ENCODE measurements at places on chromosomes 7 and 10. TPM values are rescaled to one million over a fixed set of nuclear protein-coding genes. Genes with fewer than 3 reads are reported as not detected.

ARMC10 gene
- total RNA-seq = 22.6 TPM

VPS41 gene
- 42.8 TPM for total RNA-seq

PLPP4 gene
- not detected for total RNA-seq

SLIT1 gene
- 0.06 TPM for total RNA-seq

VTI1A gene
- 24.8 TPM for total RNA-seq

GRCh38 chr7:71626206-71626605 lies 494.3 kb downstream of the GALNT17 start:
- peaks cover 5% of the 10 kb centered on the region for H3K4me1 ChIP-seq
- H3K27me3 ChIP-seq = no peaks in the 10 kb centered on the region
- no peak overlapping the region for H3K4me3 ChIP-seq
- H3K27ac ChIP-seq = no peak overlapping the region
- H3K36me3 ChIP-seq = no peaks in the 10 kb centered on the region

- DNase-seq = no peak
- no peaks in the 10 kb centered on the region for H3K36me3 ChIP-seq
- no peaks in the 10 kb centered on the region for H3K27me3 ChIP-seq
- no peak overlapping the region for H3K27ac ChIP-seq
- peaks cover 3% of the 10 kb centered on the region for H3K4me1 ChIP-seq
These were observed 40.7 kb downstream of the PRKAR2B start for GRCh38 chr7:107085180-107085579.

DNA sequence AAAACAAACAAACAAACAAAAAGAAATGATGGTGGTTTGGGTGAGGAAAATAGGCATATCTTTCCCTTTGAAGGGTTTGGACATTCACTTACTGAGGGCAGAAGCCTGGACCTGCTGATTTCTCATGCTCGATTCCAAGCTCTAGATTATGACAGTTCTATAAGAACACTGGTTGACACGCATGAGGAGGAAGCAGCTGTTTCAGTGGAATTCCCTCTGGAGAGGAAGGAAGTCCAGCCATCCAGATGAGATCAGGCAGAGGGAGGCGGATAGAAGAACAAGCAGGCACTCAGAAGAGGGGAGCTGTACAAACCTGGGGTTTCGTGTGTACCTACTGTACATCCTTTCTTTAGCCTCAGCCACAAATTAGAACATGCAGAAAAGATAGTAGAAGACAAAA lies 691.9 kb downstream of the INHBA start:
- peaks cover 2% of the 10 kb centered on the region for H3K4me1 ChIP-seq
- H3K27me3 ChIP-seq = no peaks in the 10 kb centered on the region
- H3K4me3 ChIP-seq = no peak overlapping the region

DNA sequence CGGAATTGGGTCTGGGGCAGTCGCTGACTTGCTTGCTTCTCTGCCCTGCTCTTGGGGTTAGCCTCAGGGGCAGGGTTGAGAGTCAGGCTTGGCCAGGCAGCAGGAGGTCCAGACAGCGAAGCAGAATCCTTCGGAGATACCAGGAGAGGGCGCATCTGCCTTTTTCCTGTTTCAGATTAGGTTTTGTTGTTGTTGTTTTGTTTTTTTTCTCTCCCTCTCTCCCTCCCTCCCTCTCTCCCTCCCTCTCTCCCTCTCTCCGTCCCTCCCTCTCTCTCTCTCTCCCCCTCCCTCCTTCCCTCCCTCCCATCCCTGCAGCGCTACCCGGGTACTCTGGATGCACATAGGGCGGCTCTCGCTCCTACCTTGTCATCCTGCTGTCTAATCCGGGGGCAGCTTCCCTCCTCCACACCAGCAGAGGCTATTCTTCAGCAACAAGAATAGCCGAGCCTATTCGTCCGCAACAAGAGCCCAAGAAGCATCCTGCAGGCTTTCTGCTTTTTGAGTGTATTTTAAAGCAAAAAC lies 758 bp upstream of the OPTN start:
- H3K36me3 ChIP-seq = no peaks in the 10 kb centered on the region
- peak overlapping the region; percentile 95 for H3K4me3 ChIP-seq
- H3K27me3 ChIP-seq = no peaks in the 10 kb centered on the region
- H3K4me1 ChIP-seq = no peaks in the 10 kb centered on the region

- H3K27ac ChIP-seq = no peak overlapping the region
- no peak for DNase-seq
- H3K27me3 ChIP-seq = no peaks in the 10 kb centered on the region
- no peaks in the 10 kb centered on the region for H3K4me1 ChIP-seq
These were observed 165.7 kb downstream of the SEMA3D start for GRCh38 chr7:85021101-85021704.

DNA sequence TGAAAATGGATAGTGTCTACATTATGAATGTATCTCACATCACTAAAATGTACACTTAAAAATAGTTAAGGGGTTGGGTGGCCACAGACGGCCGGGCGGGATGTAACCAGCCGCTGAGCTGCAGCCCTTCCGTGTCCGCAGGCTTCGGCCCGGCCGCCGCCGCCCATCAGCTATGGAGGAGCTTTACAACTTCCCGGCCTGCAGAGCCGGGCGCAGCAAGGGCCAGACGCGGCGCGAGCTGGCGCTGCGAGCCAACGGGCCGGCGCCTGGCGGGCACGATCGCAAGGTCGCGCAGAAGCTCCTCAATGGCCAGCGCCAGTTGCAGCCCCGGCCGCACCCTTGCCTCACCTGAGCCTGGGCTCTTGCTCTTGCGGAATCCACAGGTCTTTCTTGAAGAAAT lies 69.1 kb downstream of the KMT2C start:
- H3K27ac ChIP-seq = no peak overlapping the region
- H3K27me3 ChIP-seq = no peaks in the 10 kb centered on the region
- no peak overlapping the region for H3K4me3 ChIP-seq
- DNase-seq = peak; percentile 30
- H3K36me3 ChIP-seq = no peaks in the 10 kb centered on the region
- peaks cover 41% of the 10 kb centered on the region for H3K4me1 ChIP-seq

- no peaks in the 10 kb centered on the region for H3K36me3 ChIP-seq
- H3K27ac ChIP-seq = peak overlapping the region; percentile 65
- DNase-seq = no peak
- peak overlapping the region; percentile 87 for H3K4me3 ChIP-seq
These were observed 780 bp downstream of the ALDH18A1 start for GRCh38 chr10:95655571-95656290.

DNA sequence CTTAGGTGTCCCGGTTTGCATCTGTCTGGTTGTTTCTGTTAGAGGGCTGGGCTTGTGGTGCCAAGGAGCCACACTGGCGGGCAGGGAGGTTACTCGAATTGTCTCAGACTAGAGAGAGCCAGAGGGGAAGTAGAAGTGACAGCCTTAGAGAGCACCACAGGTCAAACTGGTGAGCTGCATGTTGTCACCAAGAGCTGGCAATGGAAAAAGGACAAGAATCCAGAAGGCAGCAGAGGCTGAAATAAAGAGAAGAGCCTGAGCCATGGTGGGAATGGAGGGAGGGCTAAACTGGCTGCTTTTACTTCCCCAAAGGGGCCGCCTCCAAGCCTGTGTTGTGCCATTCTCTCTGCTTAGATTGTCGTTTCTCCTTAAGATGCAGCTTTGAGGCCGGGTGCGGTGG lies 31.1 kb upstream of the RHBDD2 start:
- H3K4me3 ChIP-seq = no peak overlapping the region
- no peak overlapping the region for H3K27ac ChIP-seq
- H3K4me1 ChIP-seq = no peaks in the 10 kb centered on the region
- H3K27me3 ChIP-seq = no peaks in the 10 kb centered on the region
- DNase-seq = no peak

DNA sequence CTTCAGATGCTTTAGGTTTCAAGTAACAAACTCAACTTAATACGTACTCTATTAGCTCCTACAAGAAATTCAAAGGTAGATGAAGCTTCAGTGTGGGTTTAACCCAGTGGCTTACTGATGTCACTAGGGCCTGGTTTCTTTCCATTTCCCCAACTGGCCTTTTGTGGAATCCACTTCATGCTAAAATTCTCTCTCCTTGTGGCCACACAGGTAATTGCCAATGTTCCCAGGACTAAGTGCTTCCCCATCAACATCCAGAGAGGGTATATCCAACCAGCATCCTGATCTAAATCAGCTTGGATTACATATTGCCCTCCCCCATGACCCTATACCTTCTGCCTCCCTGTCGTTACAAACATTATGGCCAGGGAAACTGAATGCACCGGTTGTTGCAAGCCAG lies 10.7 kb downstream of the FBXL13 start:
- no peak overlapping the region for H3K4me3 ChIP-seq
- DNase-seq = no peak
- no peaks in the 10 kb centered on the region for H3K4me1 ChIP-seq
- H3K27me3 ChIP-seq = no peaks in the 10 kb centered on the region

DNA sequence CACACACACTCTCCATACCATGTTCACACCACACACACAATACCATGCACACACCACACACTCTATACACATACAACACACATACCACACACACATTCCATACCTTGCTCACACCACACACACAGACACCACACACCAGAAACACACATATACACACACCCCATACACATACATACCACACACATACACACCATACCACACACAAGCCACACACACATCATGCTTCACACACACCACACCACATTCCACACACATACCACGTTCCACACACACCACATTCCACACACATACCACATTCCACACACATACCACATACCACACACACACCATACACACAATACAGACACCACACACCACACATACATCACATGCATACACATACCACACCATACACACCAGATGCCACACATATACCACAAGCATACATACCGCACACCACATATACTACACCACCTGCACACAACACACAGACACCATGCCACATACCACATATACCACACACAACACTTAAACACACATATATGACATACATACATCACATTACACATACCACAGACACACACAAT lies 282.7 kb downstream of the POU6F2 start:
- H3K4me3 ChIP-seq = no peak overlapping the region
- no peaks in the 10 kb centered on the region for H3K27me3 ChIP-seq
- H3K27ac ChIP-seq = no peak overlapping the region
- DNase-seq = no peak
- H3K4me1 ChIP-seq = no peaks in the 10 kb centered on the region
- H3K36me3 ChIP-seq = no peaks in the 10 kb centered on the region

- H3K36me3 ChIP-seq = no peaks in the 10 kb centered on the region
- no peak overlapping the region for H3K4me3 ChIP-seq
- H3K4me1 ChIP-seq = peaks cover 57% of the 10 kb centered on the region
- no peak for DNase-seq
These were observed 292.0 kb upstream of the ZMIZ1 start for GRCh38 chr10:78776756-78777155.

DNA sequence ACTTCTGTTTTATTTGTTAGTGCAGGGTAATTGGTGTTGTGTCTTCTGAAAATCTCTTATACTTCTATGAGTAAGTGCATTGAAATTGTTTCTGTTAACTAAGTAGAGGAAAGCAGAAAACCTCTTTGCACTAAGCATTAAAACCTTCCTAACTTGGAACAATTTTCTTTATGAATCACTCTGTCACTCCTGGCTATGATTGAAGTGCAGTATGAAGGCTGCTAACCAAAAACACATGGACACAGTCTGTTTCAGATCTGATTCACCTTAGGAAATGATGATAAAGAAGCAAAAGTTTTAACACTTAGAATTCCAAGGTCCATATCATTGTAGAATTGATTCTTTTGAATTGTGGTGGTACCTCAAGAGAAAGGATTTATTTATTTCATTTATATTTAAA lies 41.9 kb downstream of the MET start:
- no peaks in the 10 kb centered on the region for H3K4me1 ChIP-seq
- H3K27ac ChIP-seq = no peak overlapping the region
- no peak overlapping the region for H3K4me3 ChIP-seq

GRCh38 chr7:68043546-68043945 lies 1046.9 kb downstream of the TYW1 start:
- H3K4me3 ChIP-seq = no peak overlapping the region
- H3K27ac ChIP-seq = no peak overlapping the region
- DNase-seq = no peak
- no peaks in the 10 kb centered on the region for H3K36me3 ChIP-seq

GRCh38 chr10:44715136-44715535 lies 196.0 kb upstream of the TMEM72 start:
- H3K4me3 ChIP-seq = no peak overlapping the region
- no peak for DNase-seq
- H3K27ac ChIP-seq = no peak overlapping the region
- H3K4me1 ChIP-seq = no peaks in the 10 kb centered on the region
- no peaks in the 10 kb centered on the region for H3K36me3 ChIP-seq

- H3K4me3 ChIP-seq = no peak overlapping the region
- H3K36me3 ChIP-seq = no peaks in the 10 kb centered on the region
These were observed 1144.1 kb downstream of the GATA3 start for GRCh38 chr10:9198611-9199010.

- no peak overlapping the region for H3K27ac ChIP-seq
- H3K4me1 ChIP-seq = no peaks in the 10 kb centered on the region
- no peak overlapping the region for H3K4me3 ChIP-seq
- H3K36me3 ChIP-seq = no peaks in the 10 kb centered on the region
- no peaks in the 10 kb centered on the region for H3K27me3 ChIP-seq
These were observed 20.9 kb downstream of the CCM2 start for GRCh38 chr7:45020915-45021314.

GRCh38 chr10:131897297-131897899 lies 3.4 kb upstream of the PPP2R2D start:
- no peaks in the 10 kb centered on the region for H3K36me3 ChIP-seq
- H3K4me3 ChIP-seq = no peak overlapping the region
- H3K4me1 ChIP-seq = peaks cover 9% of the 10 kb centered on the region
- no peak overlapping the region for H3K27ac ChIP-seq
- DNase-seq = no peak
- peaks cover 28% of the 10 kb centered on the region for H3K27me3 ChIP-seq

DNA sequence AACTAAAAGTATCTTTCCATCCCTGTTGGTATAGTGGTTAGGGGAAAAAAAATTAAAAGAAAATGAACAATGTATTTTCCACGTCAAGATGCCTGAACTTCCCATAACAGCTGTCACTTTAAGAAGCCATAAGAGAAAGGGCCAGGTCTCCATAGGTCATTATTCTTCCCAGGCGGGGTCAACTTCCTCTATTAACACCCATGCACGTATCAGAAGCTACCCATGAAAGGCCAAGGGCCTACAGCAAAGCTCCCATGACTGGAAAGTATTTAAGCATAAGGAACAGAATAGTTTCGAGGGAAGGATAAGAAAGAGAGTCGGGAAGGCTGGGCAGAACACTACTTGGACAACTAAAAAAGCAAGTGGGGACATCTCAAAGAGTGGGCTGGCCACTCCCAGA lies 40.1 kb downstream of the RBM28 start:
- H3K4me3 ChIP-seq = no peak overlapping the region
- H3K36me3 ChIP-seq = peaks cover 59% of the 10 kb centered on the region

GRCh38 chr7:151020231-151020630 lies 4.1 kb downstream of the ATG9B start:
- H3K4me3 ChIP-seq = no peak overlapping the region
- peaks cover 14% of the 10 kb centered on the region for H3K4me1 ChIP-seq
- no peak for DNase-seq
- H3K27ac ChIP-seq = no peak overlapping the region
- no peaks in the 10 kb centered on the region for H3K36me3 ChIP-seq
- H3K27me3 ChIP-seq = peaks cover 18% of the 10 kb centered on the region

Data from heart left ventricle (tissue), 16 donors.